ENCODE measurements at places on chromosomes 12 and 14.

- no peak for DNase-seq
Measured at GRCh38 chr14:95668235-95668772, 17.9 kb upstream of the TCL1B start.

- DNase-seq, result no peak
Measured at GRCh38 chr14:73339846-73340595, 102.7 kb downstream of the PAPLN start.

DNA sequence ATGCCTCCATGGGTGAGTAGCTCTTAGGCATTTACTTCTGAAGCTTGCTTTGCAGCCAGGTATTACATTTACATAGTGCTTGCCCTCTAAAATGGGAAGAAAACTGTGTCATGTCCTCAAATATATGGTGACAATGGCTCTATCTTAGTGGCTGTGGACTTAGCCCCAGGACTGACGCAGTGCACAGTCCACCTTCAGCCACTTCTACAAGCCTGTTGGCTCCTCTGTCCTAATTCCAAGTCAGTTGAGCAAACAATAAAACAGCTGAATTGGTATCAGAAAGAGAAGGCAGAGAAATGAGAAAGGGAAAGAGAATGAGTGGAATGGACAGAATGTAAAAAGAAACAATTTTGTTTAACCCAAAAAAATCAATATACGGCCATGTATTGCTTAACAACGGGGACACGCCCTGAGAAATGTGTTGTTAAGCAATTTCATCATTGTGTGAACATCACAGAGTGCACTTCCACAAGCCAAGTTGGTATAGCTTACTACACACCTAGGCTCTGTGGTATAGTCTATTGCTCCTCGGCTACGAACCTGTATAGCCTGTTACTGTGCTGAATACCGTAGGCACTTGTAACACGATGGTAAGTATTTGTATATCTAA, 93.5 kb downstream of the GRIN2B start:
- DNase-seq, result no peak

- DNase-seq, result no peak
Measured at GRCh38 chr14:31945074-31945613, 132.0 kb upstream of the ARHGAP5 start.

DNA sequence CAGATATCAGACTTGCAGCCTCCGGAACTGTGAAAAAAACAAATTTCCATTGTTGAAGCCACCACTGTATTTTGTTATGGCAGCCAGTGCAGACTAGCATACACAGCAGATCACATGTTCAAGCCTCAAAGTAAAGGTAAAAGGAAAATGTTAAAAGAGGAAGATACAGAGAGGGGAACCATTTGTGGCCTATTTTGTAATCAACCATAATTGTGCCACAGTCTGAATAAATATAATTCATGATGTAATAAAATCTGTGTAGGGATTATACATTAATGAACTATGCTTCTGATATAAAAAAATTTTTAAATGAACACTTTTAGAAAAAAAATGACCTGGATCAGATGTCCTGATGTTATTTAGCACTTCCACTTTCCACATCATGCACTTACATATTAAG, 79.6 kb downstream of the SLC16A7 start:
- peak; percentile 31 for DNase-seq

- DNase-seq, result no peak
Measured at GRCh38 chr12:114776731-114777442, 92.9 kb upstream of the TBX3 start.

GRCh38 chr14:70882776-70883492, 24.3 kb upstream of the PCNX1 start:
- DNase-seq, result peak; percentile 98

GRCh38 chr12:47768323-47768811, 4.7 kb upstream of the SLC48A1 start:
- DNase-seq, result no peak

GRCh38 chr12:113445544-113446171, 23.5 kb downstream of the SDSL start:
- DNase-seq, result peak; percentile 91

DNA sequence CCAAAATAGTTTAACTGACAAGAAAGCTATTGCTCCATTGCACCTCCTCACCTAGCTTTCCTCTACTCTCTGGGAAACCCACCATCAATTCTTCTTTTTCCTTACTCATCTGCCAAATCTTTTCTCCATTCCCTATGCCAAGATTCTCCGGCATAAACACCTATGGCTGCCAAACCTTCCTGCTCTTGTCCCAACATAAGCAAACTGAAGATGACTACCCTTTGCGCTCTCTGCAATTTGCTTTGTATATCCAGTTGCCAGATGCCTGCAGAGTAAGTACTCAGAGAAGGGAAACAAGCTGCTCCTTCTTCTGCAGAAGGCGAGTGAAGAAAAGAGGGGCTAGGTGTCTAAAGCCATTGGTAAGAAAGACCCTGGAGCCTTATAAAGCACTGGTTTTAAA, 11.5 kb downstream of the PTGER2 start:
- DNase-seq, result no peak

DNA sequence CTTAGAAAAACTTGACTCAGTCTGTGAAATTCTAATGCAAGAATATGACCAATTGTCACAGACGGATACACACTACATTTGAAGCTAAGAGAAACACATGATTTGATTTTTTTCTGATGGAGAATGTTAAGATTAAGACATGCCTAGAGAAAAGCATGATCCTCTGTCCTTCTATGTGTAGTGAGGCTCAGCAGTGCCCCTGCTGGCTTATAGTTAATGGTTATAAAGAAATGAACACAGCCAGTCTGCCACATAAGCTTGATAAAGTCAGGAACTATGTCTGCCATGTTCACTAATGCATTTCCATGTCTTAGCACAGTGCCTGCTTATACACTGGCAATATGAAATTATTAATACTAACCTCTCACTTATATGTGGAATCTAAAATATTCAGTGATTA, 168.1 kb upstream of the DAAM1 start:
- DNase-seq, result no peak

GRCh38 chr14:74085047-74085637, 386 bp downstream of the LIN52 start:
- peak; percentile 11 for DNase-seq

DNA sequence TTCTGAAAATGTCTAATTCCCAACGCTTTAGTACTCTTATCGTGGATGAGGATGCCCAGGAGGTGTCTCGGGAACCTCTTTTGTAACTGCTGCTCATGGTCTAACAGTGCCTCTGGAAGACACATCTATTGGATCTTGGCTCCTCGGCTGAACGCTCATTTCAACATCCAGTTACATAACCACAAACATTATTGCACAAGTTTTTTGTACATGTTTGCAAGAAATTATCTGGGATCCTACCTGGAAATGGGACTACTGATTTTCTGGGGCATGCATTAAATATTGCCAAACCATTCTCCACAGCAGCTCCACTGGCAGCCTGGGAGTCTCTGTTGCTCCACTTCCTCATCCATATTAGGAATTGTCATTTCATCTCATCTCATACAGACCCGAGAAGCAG, 117.5 kb upstream of the EVL start:
- DNase-seq, result no peak

DNA sequence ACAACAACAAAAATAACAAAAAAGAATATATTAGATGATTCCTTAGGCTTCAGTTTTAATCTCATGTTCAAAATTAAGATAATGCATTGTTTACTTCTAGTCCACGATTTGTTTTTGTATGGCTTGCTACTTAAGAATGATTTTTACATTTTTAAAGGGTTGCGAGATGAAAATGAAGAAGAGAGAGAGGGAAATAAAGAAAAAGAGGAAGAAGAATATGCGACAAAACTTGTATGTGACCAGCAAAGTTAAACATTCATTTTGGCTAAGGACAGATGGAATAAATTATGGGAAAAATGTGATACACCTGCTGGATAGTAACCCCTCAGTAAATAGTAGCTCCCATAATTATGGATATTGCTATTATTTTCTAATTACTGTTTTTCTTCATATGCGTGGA, 1.2 kb upstream of the GIT2 start:
- no peak for DNase-seq

- DNase-seq, result no peak
Measured at GRCh38 chr12:21476949-21477348, 24.5 kb downstream of the RECQL start.

- no peak for DNase-seq
Measured at GRCh38 chr12:77594366-77594765, 236.3 kb upstream of the NAV3 start.

DNA sequence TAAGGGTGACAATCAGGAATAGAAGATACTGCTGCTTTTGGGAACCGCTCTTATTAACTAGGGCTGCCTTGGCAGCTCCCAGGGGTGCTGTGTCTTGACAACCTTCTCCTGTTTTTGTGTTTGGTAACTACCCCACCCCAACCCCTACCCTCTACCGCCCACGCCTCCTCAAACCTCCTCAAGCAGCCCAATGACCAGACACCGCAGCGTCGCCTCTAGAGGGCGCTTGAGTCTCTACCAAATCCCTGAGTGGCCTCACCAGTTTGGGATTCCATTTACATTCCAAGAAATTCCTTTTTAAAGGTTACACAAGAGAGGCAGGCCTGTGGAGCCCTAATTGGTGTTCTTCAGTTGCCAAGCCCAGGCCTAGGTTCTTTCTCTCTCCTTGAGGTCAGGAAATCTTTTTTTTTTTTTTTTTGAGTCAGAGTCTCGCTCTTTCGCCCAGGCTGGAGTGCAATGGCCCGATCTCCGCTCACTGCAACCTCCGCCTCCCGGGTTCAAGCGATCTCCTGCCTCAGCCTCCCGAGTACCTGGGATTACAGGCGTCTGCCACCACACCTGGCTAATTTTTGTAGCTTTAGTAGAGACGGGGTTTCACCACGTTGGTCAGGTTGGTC, 72.4 kb upstream of the USP44 start:
- DNase-seq, result peak; percentile 36

DNA sequence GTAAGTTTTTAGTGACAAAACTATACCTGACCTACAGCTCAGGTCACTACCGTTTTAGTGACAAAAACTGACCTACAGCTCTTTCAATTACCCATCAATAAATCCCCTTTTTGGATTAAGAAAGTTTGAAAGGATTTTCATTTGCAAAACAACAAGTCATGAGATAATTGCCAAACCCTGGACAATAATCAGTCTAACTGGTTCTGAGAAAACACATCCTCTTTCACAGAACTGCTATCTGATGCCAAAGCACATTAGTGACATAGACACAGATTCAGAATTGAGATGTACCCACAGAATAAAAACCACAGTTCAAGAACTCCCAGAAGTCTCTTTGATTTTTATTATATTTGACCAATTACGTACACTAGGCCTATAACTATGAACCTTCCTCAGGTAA, 126.0 kb upstream of the COCH start:
- DNase-seq, result no peak

- no peak for DNase-seq
Measured at GRCh38 chr14:76516884-76517283, 140.9 kb downstream of the ESRRB start.

GRCh38 chr12:19778172-19778571, 338.9 kb downstream of the AEBP2 start:
- DNase-seq, result no peak

DNA sequence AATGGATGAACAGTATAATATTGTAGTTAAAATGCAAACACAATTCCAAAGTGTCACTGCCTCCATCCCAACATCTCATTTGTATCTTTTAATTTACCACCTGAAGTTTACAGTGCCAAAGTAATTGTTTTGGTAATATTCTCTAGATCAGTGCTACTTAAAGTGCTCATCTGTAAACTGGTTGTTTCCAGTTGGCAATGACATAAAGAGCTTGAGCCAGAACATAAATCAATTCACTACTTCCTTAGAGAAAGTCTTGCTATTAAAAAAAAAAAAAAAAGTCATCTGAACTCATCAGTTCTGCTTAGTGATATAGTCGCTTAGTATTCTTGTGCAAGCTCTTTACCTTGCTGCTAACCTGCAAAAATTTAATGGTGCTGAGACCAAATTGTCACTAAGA, 16.4 kb downstream of the PLCZ1 start:
- no peak for DNase-seq

GRCh38 chr12:120231316-120232011, 30.6 kb upstream of the RPLP0 start:
- DNase-seq, result peak; percentile 89

- peak; percentile 86 for DNase-seq
Measured at GRCh38 chr12:96020314-96021003, 14.9 kb downstream of the LTA4H start.

GRCh38 chr14:104346608-104347007, 208.2 kb downstream of the KIF26A start:
- DNase-seq, result no peak

- DNase-seq, result no peak
Measured at GRCh38 chr14:99724196-99724891, 40.2 kb downstream of the CYP46A1 start.

DNA sequence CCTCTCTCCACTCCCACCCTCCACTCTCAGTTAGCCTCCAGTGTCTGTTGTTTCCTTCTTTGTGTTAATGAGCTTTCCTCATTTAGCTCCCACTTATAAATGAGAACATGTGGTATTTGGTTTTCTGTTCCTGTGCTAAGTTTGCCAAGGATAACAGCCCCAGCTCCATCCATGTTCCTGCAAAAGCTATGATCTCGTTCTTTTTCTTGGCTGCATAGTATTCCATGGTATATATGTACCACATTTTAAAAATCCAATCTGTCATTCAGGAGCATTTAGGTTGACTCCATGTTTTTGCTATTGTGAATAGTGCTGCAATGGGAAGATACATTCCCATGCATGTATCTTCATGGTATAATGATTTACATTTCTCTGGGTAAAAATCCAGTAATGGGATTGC, 2.8 kb upstream of the WASHC4 start:
- DNase-seq, result no peak

- peak; percentile 57 for DNase-seq
Measured at GRCh38 chr12:57127101-57127725, 1.1 kb upstream of the LRP1 start.

DNA sequence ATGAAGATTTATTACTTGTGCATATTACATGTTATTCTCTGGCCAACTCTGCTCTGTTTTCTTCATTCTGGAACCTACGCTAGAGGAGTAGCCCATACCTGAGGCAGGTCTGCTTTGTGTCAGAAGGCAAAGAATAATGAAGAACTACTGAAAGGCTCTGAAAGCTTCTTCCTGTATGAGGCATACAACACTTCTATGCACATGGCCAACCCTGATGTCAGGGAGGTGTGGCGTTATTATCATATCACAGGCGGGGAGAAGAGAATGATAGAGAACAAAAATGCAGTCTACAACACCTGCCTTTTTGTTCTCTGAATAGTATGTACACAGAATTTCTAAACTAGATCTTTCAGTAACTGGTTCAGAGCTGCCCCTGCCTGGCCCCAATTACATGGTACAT, 32.5 kb upstream of the CRY1 start:
- no peak for DNase-seq

- DNase-seq, result no peak
Measured at GRCh38 chr14:75907756-75908359, 73.9 kb downstream of the TGFB3 start.

GRCh38 chr12:105316931-105317852, 13.3 kb upstream of the C12orf75 start:
- DNase-seq, result no peak

- peak; percentile 38 for DNase-seq
Measured at GRCh38 chr12:47160316-47161244, 80.8 kb upstream of the AMIGO2 start.

DNA sequence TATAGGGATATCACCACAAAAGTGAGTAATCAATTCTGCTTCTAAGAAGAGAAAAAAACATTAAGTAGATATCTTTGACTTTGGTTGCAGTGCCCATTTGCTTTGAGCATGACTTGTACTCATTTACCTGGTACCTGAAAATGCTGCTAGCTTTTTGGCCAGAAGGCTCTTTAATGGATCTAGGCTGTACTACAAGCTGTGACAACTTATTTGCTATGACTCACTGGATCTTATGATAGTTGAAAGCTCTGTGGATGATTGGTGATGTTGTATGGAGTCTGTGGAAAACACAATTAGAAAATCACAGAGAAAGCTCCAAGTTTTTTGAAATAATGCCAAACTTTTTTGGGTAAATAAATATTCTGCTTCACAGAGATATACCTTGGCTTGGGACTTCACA, 960.9 kb upstream of the FBXO33 start:
- DNase-seq, result no peak

All from inflammatory macrophage treated with lipopolysaccharide for 4 hours (primary cell).